ENCODE measurements at places on chromosomes 6 and 20. TPM values are rescaled to one million over a fixed set of nuclear protein-coding genes. Genes with fewer than 3 reads are reported as not detected.

- no peak for DNase-seq
Measured at GRCh38 chr20:20582734-20583133, 129.7 kb downstream of the RALGAPA2 start.

DNA sequence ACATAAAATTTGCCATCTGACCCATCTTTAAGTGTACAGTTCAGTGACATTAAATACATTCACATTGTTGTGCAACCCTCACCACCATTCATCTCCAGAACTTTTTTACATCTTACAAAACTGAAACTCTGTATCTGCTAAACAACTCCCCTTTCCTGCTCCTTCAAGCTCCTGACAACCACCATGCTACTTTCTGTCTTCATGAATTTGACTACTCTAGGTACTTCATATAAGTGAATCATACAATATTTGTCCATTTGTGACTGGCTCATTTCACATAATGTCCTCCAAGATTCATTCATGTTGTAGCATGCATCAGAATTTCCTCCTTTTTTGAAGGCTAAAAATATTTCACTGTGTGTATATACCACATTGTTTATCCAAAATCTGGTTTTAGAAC, 86.9 kb upstream of the SMLR1 start:
- no peak for DNase-seq

Gene ZNF334
- 1.9 TPM for total RNA-seq

Gene NR2E1
- not detected for total RNA-seq

Gene ARFGEF3
- total RNA-seq, result under 0.01 TPM
